ENCODE measurements at places on chromosomes 4 and X. TPM values are rescaled to one million over a fixed set of nuclear protein-coding genes. Genes with fewer than 3 reads are reported as not detected.

DNA sequence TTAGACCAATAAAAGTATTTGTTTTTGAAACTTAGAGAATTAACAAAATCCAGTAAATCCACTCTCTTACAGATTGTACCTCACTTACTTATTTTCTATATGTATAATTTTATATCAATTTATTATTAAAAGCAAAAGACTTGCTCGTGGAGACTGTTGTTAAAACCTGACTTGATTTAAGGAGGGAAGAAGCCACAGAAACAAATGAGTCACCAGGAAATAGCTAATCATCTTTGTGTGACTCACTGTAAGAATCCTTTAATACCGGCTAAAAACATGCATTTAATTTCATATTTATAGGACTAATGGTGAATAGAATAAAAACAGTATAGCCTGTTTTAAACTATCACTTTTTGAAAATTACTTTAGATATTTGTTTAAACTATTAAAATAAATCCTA lies 29.9 kb upstream of the UBE2NL start:
- ATAC-seq, result no peak

DNA sequence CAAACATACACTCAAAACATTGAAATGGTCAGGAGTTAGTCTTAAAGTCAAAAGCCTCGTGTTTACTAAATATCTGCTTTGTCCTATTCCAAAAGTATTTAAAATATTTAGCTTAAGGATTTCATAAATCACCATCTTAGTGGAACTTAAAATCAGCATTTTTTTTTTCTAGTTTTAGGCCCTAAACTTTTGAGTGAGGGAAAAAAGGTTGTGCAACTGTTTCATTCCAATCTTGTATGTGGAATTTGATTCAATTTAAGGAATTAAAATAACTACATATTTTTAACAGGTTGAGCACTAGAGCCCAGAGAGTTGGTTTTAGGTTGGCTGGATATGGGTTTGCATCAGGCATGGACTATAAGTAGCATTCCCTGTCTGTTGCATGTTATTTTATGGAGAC lies 35.7 kb upstream of the ANK2 start:
- ATAC-seq, result no peak

GRCh38 chr4:11138964-11139363 lies 289.7 kb downstream of the HS3ST1 start:
- ATAC-seq, result no peak

DNA sequence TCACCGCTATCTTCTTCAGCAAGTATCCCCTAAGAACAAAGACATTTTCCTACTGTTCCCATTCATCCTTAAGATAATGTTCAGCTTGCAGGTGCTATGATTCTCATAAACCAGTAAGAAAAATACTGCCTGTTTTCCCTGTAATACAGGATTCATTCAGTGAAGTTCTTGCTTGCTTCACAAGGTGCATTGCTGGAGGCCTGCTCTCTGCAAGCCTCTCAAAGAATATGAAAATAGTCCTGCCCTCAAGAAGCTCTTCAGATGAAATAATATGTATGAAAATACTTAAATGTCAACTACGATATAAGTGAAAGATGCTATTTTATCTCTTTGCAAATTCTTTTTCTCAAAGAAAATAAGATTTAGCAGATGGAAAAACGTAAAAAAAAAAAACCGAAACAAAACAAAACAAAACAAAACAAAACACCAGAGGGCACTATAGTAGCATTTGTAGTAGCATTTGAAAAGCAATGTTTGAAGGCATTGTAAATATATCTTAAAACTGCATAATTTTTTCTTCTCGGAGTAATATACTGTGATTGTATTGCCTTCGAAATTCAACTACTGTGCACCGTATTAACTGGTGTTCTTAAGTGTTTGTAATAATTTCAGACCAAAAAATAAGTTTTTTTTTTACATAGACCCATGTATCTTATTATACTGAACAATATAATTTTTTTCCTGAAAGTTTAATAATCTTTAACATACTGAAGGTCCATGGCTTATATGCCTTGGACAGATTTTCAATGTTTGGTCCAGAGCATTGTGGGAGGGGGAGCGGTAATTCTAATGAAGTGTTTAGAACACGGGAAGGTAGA lies 26.0 kb downstream of the ADH4 start:
- no peak for ATAC-seq

Gene TLR10
- not detected for total RNA-seq

Gene BMP15
- total RNA-seq, result not detected

Gene ATP2B3
- 0.29 TPM for total RNA-seq

GRCh38 chr4:38371391-38371851 lies 292.6 kb upstream of the KLF3 start:
- no peak for ATAC-seq

- ATAC-seq, result peak; percentile 89
Measured at GRCh38 chr4:8117278-8117682, 41.3 kb downstream of the ABLIM2 start.

Gene USP51
- 4.3 TPM for total RNA-seq

- no peak for ATAC-seq
Measured at GRCh38 chr4:101355246-101355645, 7.9 kb upstream of the PPP3CA start.

- ATAC-seq, result peak; percentile 86
Measured at GRCh38 chr4:124334119-124334518, 378.4 kb downstream of the ANKRD50 start.

Gene SLC38A5
- 1.1 TPM for total RNA-seq

DNA sequence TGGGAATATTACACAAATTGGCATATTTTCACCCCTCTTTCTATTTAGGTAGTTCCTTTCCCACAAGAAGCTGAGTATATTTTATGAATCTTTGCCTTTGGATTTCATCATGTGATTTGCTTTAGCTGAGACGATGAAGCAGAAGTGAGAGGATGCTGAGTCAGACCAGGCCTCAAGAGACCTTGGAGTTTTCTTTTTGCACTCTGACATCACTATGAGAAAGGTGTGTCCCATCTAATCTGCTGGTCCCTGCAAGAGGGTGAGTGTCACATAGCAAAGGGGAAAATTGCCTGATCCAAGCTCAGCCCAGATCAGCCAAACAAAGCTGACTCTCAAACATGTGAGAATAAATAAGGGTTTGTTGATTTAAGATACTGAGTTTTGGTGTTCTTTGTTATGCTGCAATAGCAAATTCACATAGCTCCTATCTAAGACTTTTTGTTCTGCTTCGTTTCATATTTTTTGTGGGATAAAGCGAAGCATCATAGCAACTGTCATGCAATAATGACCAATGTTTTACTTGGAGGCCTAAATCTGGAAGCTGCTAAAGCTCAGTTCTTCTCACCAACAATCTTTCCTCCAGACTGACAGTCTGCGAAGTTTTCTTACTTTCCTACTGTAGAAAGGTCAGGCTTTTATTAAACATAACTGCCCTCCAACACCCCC lies 176.9 kb downstream of the PDHA2 start:
- peak; percentile 77 for ATAC-seq

DNA sequence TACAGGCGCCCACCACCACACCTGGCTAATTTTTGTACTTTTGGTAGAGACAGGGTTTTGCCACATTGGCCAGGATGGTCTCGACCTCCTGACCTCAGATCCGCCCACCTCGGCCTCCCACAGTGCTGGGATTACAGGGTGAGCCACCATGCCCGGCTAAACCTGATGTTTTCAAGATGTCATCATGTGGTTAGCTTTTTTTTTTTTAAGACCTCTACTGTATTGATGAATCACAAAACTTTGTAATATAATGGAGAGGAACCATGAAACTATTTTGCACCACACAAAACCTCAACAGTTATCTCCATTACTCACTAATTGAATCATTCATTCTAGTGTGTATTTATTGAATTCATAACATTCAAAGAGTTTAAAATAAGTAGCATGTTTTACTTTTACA lies 94.7 kb upstream of the NEIL3 start:
- ATAC-seq, result no peak

GRCh38 chrX:113529426-113530013 lies 688.9 kb upstream of the AMOT start:
- ATAC-seq, result peak; percentile 95

DNA sequence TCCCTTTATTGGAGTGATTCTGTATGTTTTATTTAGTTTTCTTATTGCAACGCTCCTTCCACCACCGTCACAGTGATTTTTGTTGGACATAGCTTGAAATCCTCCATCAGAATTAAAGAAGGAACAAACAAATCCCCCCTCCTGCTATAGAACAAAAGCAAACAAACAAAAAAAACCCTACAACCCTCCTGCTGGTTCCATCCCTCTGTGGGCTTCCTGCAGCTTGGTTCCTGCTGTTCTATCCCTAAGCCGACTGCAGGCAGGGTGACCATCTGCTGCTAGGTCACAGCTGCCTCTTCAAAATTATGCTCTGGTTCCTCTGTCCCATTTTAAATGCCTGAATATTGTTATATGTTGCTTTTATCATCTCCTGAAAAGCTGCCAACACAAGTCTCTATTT lies 116.8 kb upstream of the AGA start:
- ATAC-seq, result no peak

Gene SLC6A14
- not detected for total RNA-seq

DNA sequence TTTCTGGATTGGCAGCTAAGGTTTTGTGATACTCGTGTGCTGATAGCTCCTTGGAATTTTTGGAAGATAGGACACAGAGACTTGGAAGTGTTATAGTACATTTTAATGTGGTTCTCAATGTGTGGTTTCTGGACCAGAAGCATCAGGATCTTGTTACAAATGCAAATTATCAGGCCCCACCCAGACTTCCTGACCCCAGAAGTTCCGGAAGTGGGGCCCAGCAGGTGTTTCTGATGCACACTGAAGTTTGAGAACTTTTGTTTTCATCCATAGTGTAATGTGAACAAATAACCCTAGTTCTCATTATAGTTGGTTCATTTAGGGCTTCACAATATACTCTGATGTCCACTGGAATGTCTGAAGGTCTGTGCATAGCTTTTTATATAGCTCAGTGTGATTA lies 49.6 kb downstream of the LAMP2 start:
- ATAC-seq, result no peak

Gene GLRA3
- not detected for total RNA-seq

Gene FGF13
- 68.0 TPM for total RNA-seq

Gene UGT2B15
- total RNA-seq, result not detected

DNA sequence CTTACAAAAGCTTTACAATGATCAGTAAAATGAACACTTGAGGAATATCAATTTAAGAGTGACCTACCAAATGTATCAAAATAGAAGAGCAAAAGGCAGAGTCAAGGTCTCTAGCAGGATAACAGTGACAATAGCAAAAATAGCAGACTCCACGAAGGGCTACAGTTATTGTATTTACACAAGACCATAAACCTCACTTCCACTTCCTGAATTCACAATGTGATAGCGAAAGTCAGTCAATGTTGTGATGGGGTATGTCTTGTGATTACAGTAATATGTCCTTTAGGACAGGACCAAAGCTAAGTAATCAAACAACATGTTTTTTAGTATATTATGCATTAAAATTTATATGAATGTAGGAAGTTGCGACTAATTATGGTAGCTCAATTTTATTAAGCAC lies 139.6 kb downstream of the IQCM start:
- ATAC-seq, result no peak

GRCh38 chrX:123357941-123358340 lies 173.9 kb downstream of the GRIA3 start:
- ATAC-seq, result no peak

DNA sequence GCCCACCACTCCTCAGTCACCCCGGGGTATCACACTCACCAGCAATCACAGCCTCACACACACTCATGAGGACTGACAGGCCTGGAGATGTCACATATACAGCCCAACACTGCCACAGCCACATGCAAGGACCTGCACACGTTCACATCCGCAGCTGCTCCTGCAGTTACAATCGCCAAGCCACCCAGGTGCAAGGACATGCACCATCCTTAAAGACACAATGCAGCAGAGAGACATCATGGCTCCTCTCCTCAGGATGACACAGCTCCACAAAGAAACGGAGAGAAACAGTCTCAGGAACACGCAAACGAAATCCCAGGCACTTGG lies 1.1 kb downstream of the PCSK1N start:
- peak; percentile 9 for ATAC-seq

GRCh38 chr4:52173470-52174045 lies 122.5 kb downstream of the SPATA18 start:
- ATAC-seq, result peak; percentile 85

DNA sequence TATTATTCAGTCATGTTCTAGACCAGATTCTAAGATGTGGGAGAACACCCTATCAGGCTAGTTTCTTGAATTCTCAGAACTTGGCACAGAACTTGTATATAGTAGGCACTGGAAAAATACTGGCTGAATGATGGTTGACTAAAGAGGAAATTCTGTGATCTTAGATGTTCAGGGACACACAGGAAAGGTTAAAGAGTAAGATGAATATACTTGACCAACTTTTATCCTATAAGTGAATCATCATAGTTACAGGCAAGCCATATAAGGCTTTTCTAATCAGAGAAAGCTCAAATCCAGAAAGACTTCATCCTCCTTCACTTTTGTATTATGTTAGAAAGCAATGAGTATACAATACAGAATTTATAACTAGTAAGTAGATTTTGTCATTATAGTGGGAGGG lies 53.8 kb downstream of the SEPTIN11 start:
- no peak for ATAC-seq

DNA sequence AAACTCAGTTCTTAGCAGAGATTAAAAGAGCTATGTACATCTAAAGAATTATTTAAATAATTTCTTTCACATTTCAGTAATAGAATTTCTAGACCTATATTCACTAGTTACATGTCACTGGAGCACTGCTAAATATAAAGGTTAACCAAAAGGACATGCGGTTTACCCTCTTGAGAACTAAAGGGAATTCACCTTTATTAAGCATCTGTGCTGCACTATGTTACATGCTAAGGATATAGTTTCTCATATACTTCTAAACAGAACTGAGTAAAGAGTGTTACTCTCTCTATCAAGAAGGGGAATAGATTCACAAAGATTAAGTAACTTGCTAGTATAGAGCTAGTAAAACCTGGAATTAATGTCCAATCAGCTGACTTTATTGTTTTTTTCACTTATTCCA lies 7.6 kb downstream of the SPIN3 start:
- ATAC-seq, result no peak

All from motor neuron (in vitro differentiated cells).